ENCODE measurements at places on chromosomes 11 and 22.

- DNase-seq, result no peak
Observed at GRCh38 chr11:73237471-73238290, 19.6 kb downstream of the P2RY2 start.

DNA sequence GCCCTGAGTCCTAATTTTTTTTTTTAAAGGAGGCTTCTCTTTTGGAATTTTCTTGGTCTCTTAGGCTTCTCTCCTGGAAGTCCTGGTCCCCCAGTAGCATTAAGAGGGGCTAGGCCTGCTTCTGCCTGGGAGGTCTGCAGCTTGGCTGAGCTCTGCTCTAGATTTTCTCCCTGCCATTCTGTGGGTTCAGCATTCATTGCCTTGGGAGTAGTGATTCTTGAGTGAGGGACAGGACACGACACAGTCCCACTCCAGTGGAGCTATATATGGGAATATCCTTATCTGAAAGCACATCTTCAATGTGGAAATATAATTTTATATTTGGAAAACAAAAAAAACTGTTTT lies 3.7 kb downstream of the IGSF22 start:
- no peak for DNase-seq

GRCh38 chr22:40055143-40055883 lies 60.6 kb downstream of the FAM83F start:
- no peak for DNase-seq

GRCh38 chr11:47400768-47401279 lies 7.6 kb upstream of the SLC39A13 start:
- no peak for DNase-seq

DNA sequence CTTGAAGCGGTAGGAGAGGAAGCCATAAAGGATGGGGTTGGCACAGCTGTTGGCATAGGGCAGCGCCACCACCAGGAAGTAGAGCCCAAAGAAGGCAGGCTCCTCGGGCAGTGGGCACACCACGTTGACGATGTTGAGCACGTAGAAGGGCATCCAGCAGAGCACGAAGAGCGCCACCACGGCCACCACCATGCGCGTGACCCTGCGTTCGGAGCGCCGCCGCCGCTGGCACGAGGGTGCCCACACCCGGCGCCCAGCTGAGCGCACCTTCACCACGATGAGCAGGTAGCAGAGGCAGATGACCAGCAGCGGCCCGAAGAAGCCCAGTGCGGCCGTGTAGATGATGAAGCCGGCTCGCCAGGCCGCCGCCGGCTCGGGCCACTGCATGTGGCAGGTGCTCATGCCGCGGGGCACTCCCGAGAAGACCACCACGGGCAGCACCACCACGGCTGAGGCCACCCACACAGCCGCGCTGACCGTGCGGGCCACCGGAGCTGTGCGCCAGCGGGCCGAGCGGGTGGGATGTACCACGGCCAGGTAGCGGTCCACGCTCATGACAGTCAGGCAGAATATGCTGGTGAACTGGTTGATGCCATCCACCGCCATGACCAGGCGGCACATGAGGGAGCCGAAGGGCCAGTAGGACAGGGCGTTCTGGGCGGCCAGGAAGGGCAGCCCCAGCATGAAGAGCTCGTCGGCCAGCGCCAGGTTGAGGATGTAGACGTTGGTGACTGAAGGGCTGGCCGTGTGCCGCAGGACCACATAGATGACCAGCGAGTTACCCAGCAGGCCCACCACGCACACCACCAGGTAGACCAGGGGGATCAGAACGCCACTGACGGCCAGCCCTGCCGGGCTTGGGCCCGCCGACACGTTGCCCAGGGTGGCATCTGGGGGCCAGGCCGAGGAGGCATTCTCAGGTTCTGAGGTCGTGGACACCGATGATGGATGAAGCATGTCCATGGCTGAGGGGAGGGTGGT lies 5.1 kb downstream of the SSTR3 start:
- DNase-seq, result no peak
